ENCODE measurements at places on chromosomes 4 and X.

DNA sequence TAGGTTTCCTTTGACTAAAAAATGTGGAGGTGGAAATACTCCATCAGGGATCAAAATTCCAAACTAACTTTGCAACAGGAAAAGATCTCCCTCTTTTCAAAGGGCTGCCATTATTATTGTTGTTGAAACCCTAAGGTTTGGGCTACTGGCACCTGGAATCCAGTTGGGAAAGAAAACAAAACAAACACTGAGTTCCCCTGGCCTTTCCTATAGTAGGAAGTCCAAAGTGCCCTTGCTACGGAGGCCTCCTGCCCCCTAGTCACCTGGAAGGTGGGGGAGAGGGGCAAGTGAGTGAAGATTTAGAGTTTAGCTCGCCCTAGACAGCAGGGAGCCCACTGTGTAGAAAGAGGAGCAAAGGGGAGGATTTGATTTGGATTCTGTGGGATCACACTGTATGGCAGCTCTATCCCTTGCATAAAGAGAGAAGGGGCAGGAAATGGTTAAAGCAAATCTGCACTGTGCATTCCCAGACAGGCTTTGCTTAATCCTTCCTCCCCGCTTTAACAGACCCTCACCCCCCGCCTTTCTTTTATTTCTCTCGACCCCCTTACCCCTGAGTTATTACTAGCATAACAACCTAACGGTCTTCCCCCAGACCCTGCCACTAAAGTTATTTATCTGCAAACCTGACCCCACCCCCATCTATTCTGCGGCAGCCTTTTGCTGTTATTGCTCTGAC, 627 bp upstream of the FAT4 start:
- peak; percentile 11 for DNase-seq

GRCh38 chr4:2660596-2661211, 95.4 kb downstream of the TNIP2 start:
- peak; percentile 37 for DNase-seq

DNA sequence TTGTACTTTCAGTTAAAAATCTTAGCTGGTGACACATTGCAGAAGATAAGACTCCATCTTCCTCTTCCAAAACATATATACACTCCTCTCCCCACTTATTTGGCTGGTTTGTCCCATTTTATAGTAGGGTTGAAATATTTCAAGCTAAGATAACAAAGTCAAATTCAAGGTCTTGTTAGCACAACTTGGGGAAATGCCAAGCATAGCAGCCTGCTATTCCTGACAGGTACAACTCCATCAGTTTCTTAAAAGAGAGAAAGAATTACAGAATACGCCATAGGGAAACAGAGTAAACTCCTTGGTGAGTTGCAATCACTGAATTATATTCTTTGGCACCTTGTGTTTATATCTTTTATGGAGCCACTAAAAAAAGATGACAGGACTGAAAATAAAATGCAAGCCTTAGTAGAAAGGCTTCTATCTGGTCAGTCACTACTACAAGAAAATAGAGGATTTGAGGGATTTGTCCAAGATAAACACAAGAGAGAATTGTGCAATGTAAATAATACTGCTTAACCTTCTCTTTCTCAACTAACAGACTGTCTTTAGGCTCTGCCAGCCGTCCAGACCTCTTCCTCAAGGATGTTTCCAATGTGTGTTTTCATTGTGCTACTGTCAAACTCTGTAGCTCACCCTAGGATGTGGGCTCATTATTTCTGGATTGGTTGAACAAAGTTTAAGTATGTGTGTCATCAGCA, 170.3 kb downstream of the VEGFC start:
- peak; percentile 6 for DNase-seq

DNA sequence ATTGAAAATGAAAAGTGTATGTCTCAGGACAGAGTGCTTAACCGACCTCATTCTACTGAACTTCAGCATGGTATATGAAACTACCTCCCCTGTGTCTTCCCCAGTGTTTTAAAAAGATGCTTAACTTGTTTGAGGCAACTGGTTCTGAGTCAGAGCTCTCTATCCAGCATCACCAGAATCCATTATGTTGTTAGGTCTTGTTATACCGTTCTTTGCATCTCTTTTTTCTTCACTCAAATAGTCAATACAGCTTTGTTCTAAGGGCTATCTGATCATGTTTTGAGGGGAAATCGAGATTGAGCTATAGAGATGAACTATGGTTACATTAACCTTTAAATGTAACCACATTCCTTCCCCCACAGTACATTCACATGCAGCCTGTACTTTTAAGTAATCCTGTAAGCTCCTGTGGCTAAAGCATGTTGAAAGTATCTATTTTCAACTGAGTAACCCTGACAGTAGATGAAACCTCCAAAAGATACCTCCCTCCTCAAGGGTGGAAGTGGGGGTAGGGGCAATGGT, 514.4 kb downstream of the RPA4 start:
- no peak for DNase-seq

GRCh38 chr4:32824336-32824735, 2104.2 kb downstream of the PCDH7 start:
- no peak for DNase-seq

- DNase-seq: peak; percentile 50
These were observed 240.0 kb downstream of the BCOR start for GRCh38 chrX:39857780-39858179.

All from myocyte (in vitro differentiated cells).